Activated CD4-positive, alpha-beta memory T cell treated with anti-CD3 and anti-CD28 coated beads, Interleukin-2, amount 10 ng/mL, durations not matched to agents 7 days and 5 days (primary cell): ENCODE measurements at places on chromosomes 13 and 19.

DNA sequence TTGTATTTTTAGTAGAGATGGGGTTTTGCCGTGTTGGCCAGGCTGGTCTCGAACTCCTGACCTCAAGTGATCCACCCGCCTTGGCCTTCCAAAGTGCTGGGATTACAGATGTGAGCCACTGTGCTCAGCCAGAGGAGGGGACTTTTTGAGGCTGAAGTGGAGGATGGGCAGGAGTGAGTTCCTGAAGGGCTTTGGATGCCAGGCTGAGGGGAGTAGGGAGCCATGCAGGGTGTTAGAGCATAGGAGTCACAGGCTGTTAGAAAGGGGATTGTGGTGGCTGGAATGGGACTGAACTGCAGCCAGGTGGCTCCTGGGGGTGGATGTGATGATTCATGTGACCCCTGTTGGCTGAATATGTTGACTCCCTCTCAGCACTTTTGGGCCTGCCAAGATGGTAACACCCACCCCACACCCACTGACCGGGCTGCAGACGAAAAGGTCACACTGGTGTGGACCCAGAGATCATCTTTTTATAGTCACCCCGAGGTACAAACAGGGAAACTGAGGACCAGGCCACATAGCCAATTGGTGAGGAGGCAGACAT lies 11.2 kb downstream of the CYP4F22 start:
- no peak for DNase-seq

DNA sequence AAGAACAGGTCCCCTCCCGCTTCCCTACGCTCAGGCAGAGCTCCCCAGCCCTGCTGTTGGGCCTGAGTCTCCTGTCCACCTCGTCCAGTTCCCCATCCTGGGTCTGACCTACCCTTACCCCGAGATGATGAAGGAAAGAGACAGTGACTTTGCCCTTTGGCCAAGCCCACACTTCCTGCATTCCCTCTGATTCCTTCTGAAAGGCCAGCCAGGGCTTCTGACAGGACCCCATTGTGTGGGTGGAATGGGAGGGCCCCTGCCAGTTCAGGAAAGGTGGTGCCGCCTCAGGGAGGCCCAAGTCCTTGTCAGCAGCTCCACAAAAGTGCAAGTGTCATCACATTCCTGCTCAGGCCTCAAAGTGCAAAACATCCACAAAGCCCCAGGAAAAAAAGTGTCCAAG lies 177.8 kb downstream of the PAN3 start:
- DNase-seq = no peak

- DNase-seq = peak; percentile 38
Observed at GRCh38 chr13:19601749-19602725, 31.4 kb upstream of the MPHOSPH8 start.

GRCh38 chr19:23792784-23793183 lies 34.1 kb upstream of the ZNF681 start:
- no peak for DNase-seq
